ENCODE measurements at places on chromosomes 3 and 15.

GRCh38 chr15:59835776-59836175 is 146.7 kb upstream of the BNIP2 start:
- no peak for DNase-seq

DNA sequence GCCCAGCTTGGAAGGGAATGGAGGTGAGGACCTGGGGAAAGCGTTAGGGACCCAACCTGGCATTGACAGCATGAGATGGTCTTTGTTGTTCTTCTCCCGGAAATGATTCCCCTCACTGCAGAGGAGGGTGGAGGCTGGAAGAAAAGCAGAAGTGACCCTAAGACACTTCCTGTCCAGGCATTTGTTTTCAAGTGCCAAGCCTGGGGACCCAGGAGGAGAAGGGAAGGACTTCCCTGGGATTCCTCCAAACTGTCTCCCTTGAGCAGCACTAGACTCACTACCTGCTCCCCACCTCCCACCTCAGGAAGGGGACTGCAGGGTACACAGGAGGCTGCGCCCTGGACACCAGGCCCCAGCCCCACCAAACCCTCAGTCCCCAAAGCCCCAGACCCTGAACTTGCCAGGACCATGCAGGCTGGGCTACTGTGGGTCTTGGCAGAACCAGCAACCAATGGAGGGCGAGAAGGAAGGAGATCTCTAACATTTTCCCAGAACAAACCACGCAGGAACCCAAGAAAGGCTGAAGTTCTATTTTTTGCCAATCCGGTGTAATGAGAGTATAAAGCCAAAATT is 9.8 kb upstream of the VIPR1 start:
- no peak for DNase-seq

GRCh38 chr3:182308328-182308727 is 485.0 kb upstream of the ATP11B start:
- DNase-seq: no peak

DNA sequence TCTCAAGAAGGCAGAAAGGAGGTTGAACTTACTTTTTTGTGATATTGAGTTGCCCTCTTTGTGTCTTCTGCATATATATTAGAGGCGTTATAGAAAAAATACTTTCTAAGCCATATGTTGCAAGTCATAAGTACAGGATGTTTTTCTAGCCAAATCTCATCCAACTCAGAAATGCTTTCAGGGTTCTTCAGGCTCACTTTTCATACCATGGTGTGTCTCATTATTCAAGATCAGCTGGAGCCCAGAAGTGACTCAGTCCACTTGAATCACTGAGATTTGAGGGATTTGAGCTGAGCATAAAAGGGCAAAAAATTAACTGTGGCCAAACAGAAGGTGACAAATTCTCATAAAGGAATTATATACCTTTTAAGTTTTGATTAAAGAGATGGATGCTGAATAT is 157.3 kb downstream of the WNT5A start:
- no peak for DNase-seq

GRCh38 chr3:46017720-46018119 is 9.6 kb downstream of the XCR1 start:
- DNase-seq: peak; percentile 7

- peak; percentile 55 for DNase-seq
These were observed 44.5 kb downstream of the OXNAD1 start for GRCh38 chr3:16309558-16309957.

DNA sequence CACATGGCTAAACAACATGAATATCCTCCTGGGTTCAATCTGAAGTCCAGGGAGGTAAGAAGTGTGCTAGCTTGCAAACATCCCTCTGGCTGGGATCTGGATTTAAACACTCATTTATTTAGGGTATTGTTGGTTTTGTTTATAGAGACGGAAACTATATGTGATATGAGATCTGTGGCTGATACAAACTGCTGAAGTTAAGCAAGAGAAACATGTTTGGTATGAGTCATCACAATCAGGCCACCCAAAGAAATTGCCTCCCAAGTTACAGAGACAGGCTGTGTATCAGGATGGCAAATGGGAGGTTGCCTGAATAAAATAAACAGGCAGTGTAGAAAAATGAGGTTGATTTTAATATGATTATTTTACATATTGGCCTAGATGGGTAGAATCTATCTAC is 562.1 kb downstream of the IGSF11 start:
- DNase-seq: no peak

DNA sequence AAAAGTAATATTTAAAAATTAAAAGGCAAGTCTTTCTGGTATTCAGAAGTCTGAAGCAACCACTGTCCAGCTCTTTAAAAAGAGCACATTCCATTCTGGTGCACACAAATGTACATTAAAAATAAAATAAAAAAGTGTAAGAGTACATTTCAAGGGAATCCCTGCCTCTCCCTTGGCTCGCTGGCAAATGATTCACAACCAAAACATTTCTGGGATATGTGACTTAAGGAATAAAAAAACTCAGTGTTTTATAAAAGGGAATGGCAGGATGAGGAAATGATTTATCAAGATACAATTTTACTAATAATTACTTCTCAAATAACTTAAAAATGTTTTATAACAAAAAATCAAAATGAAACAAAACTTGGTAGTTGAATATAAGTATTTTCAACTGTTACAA is 23.8 kb upstream of the ANXA2 start:
- no peak for DNase-seq

DNA sequence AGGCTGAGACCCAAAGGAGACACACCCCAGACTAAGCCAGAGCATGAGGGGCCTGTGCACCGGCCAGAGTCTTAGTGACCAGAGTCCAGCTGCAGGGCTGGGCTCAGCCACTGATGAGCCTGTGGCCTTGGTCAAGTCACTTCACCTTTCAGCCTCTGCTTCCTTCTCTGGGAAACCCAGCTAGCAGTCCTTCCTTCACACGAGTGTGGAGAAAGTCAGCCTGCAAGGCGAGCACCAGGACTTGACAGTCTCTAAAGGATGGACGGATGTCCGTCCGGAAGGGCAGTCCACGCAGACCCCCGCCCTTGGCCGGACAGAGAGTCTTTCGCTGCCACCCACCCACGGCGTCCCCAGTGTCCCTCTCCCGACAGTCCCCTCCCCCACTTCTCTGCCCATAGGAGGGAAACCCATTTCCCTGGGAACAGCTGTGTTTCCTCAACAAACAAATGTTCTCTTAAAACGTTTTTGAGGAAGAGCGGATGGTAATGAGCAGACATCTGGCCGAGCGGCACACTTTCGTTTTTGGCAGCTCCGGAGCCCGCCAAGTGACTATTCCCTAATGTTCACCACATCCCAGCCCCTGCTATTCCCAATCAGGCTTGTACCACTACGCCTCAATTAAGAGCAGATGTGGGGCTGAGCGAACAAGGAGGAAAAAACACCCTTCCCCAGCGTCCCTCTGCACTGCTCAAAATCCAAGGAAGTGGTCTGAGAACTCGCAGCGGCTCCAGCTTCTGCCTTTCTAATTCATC is 129.1 kb upstream of the SMAD3 start:
- no peak for DNase-seq

DNA sequence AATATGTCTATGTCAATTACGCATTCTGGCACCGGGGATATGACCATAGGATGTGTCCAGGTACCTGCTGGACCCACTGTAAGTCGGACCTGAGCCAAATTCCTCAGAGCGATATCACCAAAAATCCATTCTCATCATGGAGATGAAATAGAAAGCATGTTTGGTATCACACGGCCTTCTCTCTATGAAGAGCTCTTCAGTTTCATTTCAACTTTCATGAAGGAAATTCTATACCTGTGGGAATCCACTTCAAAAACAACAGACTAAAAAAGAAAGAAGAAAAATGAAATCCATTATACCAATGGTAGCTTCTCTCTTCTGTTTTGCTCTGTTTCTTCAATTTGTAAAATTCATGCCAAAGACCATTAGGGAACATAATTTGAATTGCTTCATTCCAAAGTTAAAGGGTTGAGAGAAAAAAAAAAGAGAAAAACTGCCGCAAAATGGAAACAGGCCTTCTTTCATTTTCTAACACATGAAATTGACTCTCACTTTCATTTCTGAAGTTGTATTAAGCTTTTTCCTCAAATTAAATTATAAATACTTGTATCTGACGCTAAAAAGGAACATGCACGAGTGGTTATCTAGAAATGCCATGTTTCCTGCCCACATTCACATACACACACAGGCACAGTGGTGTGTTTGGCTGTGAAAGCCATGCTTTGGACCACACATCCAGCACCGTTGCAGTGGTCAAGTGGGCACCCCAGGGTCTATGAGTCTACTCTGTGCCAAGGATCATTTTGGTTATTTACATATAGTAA is 46.9 kb upstream of the DIPK2A start:
- DNase-seq: no peak

- no peak for DNase-seq
These were observed 153.9 kb downstream of the PDZRN3 start for GRCh38 chr3:73470860-73471259.

DNA sequence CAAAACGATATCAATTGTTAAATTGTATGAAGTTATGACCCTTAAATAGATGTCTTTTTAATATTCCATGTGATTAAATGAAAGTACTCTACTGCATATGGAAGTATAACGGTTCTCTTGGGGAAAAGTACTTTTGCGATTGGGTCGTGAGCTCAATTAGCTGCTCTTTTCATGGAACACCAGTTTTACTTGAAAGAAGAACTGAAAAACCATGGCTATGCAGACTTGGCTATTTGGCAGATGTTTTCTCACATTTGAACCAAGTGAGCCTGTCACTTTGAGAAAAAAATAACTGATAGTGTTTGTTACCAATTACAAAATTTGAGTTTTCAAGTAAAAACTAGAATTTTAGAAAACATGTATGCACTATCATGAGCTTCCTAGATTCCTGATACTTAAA is 5.9 kb upstream of the INAFM2 start:
- DNase-seq: no peak

GRCh38 chr3:12175137-12175593 is 16.5 kb upstream of the TIMP4 start:
- DNase-seq: peak; percentile 77

- no peak for DNase-seq
These were observed 241.0 kb upstream of the ZNF717 start for GRCh38 chr3:76026379-76026778.

DNA sequence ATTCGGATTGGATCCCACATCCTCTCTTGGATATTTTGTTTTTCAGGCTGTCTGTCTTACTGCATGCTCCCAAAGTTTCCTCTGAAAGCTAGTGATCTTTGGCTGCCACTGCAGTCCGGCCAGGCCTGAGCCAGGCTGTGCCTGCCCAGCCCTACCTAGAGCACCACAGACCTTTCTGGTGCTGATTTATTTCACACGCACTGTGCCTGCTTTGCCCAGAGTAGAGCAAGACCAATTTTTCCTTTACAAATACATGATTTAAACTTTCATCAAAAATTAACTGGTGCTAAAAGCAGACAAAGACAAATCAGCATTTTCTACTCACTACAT is 28.0 kb upstream of the NDUFB4 start:
- DNase-seq: no peak

DNA sequence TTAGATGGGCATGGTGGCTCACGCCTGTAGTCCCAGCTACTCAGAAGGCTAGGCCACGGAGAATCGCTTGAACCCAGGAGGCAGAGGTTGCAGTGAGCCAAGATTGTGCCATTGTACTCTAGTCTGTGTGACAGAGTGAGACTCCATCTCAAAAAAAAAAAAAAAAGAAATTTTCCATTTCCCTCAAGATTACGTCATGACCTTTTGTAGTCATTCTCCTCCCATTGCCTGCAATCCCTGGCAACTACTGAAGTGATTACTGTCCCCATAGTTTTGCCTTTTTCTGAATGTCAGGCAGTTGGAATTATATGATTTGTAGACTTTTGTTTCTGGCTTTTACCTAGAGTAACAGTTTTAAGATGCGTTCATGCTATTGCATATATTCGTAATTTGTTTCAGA is 28.0 kb downstream of the WDR76 start:
- DNase-seq: no peak

DNA sequence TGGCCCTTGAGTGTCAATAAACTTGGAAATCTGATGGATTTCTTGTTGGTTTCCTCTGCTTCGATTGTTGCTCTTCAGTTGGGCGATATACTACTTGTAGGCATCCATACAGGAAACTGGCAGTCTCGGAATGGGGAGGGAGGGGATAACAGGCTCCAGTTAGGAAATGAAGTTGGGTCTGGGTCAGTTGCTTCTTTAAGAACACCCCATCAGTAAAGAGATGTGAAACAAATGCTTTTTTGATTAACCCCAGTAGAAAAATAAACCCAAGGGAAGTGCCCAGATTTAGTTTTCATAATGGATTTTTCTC is 681 bp downstream of the CHMP2B start:
- no peak for DNase-seq

DNA sequence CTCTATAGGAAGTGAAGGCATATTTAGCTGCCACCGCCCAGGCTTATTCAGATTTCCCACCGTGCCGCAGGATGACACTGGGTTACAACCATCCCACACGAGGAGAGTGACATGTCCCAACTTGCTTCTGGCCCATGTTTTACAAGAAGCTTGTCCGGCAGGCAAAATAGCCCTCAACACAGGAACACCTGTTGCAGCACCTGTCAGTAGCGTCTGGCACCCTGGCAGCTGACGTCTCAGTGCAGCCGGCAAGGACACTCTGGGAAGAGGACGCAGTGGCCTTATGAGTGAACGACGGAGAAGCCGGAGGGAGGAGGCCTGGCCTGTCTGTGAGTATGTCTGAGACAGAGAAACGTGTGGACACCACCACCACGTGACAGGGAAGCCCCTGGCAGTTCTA is 32.1 kb downstream of the FAM174B start:
- DNase-seq: peak; percentile 63

DNA sequence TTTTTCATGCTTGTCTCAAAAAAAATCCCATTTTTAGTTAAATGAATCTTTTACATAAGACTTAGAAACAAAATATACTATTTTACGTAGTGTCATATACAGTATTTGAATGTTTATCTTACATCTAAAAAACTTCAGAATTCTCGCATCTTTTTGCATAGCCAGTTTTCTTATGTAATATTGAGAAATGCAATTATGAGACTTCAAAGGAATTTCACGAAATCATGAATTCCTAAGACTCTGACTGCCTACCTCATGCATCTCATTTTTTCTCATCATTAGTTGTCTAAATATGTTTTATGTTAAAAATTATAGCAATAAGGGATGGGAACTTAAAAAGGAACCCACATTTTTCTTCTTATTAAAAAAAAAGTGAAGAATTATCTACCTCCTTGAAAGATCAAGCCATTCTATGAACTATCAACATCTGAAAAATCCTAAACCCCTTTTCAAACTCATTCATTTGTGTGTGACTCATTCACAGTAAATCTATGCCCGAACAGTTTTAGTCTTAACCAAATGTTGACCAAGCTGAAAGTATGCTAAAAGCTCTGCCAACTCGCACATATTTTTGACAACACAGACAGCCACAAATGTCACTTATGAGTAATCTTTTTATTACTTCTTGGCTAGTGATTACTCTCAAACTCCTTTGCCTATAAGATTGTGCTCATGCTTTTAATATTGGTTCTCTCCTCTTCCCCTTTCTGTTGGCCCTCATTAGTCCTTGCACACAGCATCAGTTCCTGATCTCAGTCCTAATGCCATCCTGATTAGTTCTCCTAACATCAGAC is 115.9 kb downstream of the DCLK3 start:
- DNase-seq: peak; percentile 56

GRCh38 chr3:14569474-14570000 is 29.4 kb upstream of the GRIP2 start:
- DNase-seq: no peak

- no peak for DNase-seq
These were observed 493.4 kb upstream of the ALCAM start for GRCh38 chr3:104873331-104873730.
